Esophagus squamous epithelium (tissue), 5 donors: ENCODE measurements at places on chromosomes 11 and 22.

DNA sequence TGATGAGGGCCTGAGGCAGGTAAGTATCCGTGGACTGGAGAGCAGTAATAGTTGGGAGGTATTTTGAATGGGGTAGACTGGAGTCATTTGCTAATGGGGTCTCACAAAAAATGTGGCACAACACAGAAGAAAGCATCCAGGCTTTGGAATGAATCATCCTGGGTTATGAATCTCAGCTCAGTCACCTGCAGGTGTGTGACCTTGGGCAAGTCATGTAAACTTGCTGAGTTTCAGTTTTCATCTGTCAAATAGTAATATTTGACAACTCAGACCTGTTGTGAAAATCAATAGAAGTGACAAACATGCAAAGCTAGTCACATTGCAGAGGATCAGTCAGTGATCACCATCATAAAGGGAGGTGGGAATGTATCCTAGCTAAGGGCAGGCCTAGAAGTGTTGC, 232.0 kb upstream of the TENM4 start:
- H3K27me3 ChIP-seq, result no peaks in the 10 kb centered on the region
- H3K27ac ChIP-seq, result no peak overlapping the region
- no peak for DNase-seq

- DNase-seq, result no peak
- H3K36me3 ChIP-seq, result no peaks in the 10 kb centered on the region
- H3K4me1 ChIP-seq, result no peaks in the 10 kb centered on the region
- H3K27ac ChIP-seq, result no peak overlapping the region
Observed at GRCh38 chr11:30206249-30206996, 24.4 kb upstream of the FSHB start.

DNA sequence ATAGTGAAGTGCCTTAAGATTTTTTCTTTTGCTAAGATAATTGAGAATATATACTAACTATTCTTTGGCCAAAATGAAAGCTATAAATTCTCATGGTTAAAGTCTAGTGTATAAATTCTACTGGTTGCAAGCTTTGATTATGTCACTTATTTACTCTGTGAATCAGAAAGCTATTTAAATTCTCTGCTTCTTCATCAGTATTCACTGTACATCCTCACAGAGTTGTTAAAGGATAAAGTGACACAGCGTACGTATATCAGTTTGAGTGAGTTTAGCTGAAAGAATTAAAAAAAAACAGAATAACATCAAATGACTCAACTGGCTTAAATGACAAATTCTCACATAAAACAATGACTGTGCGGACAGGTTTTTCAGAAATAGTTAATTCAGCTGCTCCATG, 453.1 kb downstream of the NELL1 start:
- H3K36me3 ChIP-seq, result no peaks in the 10 kb centered on the region
- no peaks in the 10 kb centered on the region for H3K27me3 ChIP-seq
- no peaks in the 10 kb centered on the region for H3K4me1 ChIP-seq
- H3K4me3 ChIP-seq, result no peak overlapping the region

DNA sequence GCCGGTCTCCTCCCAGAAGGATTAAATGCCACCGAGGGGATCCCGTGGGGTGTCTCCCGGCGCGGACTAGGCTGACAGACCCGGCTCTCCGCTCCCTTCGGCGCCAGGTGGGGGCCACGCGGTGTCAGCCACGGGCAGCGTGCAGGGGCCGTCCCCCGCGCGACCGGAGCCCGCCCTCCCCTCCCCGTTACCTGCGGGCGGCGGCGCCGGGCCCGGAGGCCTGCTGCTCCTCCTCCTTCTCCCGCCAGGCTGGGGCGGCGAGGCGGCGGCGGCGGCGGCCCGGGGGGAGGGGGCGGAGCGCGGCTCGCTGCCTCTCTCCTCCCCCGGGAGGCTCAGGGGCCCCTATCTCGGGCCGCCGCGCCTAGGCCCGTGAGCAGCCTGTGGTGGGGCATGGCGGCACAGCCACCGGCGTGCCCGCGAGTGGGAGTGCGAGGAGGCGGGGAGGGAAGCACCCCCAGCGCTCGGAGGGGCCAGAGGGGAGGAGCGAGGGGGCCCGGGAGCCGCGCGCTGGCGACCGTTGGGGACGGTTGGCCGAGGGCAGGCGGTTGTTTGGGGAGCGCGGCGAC, 450 bp downstream of the ZBTB44 start:
- H3K27me3 ChIP-seq, result no peaks in the 10 kb centered on the region
- no peaks in the 10 kb centered on the region for H3K36me3 ChIP-seq
- H3K4me1 ChIP-seq, result peaks cover 7% of the 10 kb centered on the region
- peak overlapping the region; percentile 92 for H3K27ac ChIP-seq
- peak; percentile 2 for DNase-seq

GRCh38 chr11:63612181-63612580, 2.1 kb downstream of the PLAAT3 start:
- H3K4me3 ChIP-seq, result no peak overlapping the region
- DNase-seq, result no peak
- peaks cover 13% of the 10 kb centered on the region for H3K27me3 ChIP-seq
- H3K27ac ChIP-seq, result no peak overlapping the region

DNA sequence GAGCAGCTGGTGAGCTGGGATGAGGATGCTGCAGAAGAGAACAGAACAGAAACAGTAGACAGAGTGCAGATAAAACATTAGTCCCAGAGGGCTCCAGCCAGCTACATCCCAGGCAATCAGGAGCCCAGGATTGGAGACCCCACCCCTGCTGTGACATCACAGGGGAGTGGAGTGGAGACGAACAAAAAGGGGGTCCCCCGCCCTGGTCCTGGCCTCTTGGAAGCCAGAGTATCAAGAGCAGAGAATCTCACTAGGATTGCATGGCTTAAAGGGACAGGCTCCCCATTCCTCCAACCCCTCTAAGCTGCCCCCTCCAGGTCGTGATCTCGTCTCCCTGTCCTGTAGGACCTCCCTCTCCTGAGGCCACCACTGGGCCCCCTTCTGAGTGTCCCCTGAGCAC, at the start of gene P2RX3:
Gene P2RX3, plus strand, starts transcription at position 211 of the 400 bp plus-strand sequence. CDS start 199 bp downstream, outside the sequence.
- peaks cover 35% of the 10 kb centered on the region for H3K4me1 ChIP-seq

DNA sequence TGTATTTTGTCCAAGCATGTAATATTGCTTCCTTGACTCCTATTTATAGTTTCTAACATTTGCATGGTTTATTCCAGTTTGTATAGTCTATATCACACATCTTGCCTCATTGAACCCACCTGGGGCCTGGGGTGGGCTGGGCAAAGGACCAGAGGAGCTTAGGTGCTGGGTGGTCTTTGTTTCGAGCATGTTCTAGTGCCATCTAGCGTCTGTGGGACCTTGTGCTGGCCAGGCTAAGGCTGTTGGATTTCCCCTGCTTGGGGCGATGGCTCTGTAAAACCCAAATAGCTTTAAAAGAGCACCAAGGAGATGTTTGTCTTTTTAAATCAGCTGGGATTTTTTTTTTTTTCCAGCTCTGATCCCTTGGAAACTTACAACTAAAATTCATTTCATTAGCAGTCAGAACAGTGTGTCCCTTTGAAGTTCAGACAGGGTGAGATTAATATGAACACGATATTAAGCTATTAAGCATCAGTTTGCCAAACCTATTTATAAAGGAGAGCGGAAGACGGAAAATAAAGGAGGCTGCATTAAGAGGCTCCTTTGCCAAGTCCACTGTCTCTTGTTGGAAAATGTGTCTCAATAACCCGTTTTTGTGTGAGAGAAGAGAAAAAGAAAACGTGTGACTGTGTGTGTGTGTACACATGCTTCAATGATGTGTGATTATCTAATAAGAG, 157.4 kb downstream of the COMMD9 start:
- peak overlapping the region; percentile 21 for H3K27ac ChIP-seq
- H3K4me1 ChIP-seq, result peaks cover 4% of the 10 kb centered on the region
- DNase-seq, result no peak
- H3K4me3 ChIP-seq, result no peak overlapping the region
- no peaks in the 10 kb centered on the region for H3K27me3 ChIP-seq

DNA sequence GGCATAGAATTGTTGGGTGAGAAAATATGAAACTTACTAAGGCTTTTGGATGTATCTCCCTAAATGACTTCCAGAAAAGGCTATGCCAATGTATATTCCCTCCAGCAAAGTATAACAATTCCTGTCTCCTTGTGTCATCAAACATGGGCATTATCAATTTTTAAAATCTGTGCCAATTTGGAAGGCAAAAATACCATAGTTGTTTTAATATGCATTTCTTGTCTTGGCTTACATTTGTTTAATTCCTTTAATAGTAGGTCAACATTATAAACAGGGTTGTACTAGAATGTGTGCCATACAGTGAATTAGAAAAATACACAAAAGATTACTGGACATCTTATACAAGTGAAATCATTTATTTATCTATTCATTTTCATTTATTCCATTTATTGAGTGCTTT, 41.6 kb downstream of the DCUN1D5 start:
- no peaks in the 10 kb centered on the region for H3K4me1 ChIP-seq
- H3K27me3 ChIP-seq, result no peaks in the 10 kb centered on the region
- H3K4me3 ChIP-seq, result no peak overlapping the region
- no peak for DNase-seq
- H3K27ac ChIP-seq, result no peak overlapping the region

- H3K27ac ChIP-seq, result no peak overlapping the region
- no peaks in the 10 kb centered on the region for H3K4me1 ChIP-seq
- no peaks in the 10 kb centered on the region for H3K27me3 ChIP-seq
- peaks cover 100% of the 10 kb centered on the region for H3K36me3 ChIP-seq
- DNase-seq, result no peak
Observed at GRCh38 chr22:20109411-20110358, 6.2 kb upstream of the RANBP1 start.

GRCh38 chr22:46072981-46073682, 77.2 kb upstream of the PPARA start:
- no peak for DNase-seq
- H3K27ac ChIP-seq, result peak overlapping the region; percentile 92
- no peaks in the 10 kb centered on the region for H3K27me3 ChIP-seq
- peak overlapping the region; percentile 63 for H3K4me3 ChIP-seq
- H3K36me3 ChIP-seq, result no peaks in the 10 kb centered on the region
- peaks cover 75% of the 10 kb centered on the region for H3K4me1 ChIP-seq

- H3K36me3 ChIP-seq, result no peaks in the 10 kb centered on the region
- H3K4me1 ChIP-seq, result no peaks in the 10 kb centered on the region
- H3K4me3 ChIP-seq, result no peak overlapping the region
- no peaks in the 10 kb centered on the region for H3K27me3 ChIP-seq
- H3K27ac ChIP-seq, result no peak overlapping the region
- DNase-seq, result no peak
Observed at GRCh38 chr11:108929241-108929640, 264.4 kb downstream of the DDX10 start.
